ENCODE measurements at places on chromosomes 6 and 20.

DNA sequence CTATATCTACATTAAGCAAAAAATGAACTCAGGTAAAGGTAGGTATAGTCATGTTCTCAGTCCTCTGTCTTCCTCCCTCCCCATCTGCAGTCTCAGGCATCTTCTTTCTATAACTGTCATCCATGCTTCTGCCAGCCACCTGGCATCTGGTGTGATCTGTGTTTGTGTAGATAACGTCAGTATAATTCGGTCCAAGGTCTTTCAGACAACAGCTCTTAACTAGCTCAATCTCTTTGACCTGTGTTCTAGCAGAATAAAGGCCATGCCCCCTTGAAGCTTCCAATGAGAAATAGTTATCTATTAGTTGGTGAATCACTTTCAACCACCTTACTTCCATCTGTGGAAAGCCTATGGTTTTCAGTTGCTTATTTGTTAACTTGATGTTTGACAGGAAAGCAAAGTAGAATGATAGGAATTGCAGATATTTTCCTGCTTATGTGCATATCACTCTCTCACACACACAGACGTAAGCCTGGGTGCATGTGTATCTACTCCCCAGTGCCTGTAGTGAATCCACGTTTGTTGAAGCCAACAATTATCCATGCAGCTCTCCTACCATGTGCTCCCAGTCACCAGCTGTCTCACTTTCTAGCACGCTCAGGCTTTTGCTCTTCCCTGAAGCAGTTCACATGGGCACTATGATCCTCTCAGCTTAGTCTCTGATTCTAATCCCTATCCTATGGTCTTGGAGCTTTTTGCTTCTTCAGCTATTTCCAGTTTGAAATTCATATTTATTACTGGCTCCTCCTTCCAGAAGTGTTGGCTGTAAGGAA is 433.7 kb upstream of the MANEA start:
- no peak for DNase-seq
- no peaks in the 10 kb centered on the region for H3K4me1 ChIP-seq
- no peak overlapping the region for H3K4me3 ChIP-seq

- H3K4me1 ChIP-seq = no peaks in the 10 kb centered on the region
- peak; percentile 57 for DNase-seq
- no peak overlapping the region for H3K4me3 ChIP-seq
- H3K36me3 ChIP-seq = no peaks in the 10 kb centered on the region
- H3K27ac ChIP-seq = peak overlapping the region; percentile 50
- no peaks in the 10 kb centered on the region for H3K27me3 ChIP-seq
Observed at GRCh38 chr6:135922174-135922573, 70.7 kb downstream of the PDE7B start.

DNA sequence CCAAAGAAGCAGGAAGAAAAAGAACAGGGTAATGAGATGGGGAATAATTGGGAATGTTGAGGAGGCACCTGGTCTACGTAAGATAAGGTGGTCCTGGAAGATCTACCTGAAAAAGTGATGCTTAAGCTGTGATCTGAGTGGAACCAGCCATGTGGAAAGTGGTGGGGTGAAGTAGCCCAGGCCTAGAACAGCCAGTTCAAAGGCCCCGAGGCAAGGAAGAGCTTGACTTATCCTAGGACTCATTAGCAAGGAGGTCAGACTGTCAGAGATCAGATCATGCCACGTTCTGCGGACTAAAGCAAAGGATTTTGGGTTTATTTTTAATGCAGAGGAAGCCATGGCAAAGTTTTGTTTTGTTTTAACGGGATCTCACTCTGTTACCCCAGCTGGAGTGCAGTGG is 5.1 kb downstream of the SYCP2L start:
- H3K36me3 ChIP-seq = no peaks in the 10 kb centered on the region
- H3K4me1 ChIP-seq = peaks cover 2% of the 10 kb centered on the region
- no peak overlapping the region for H3K27ac ChIP-seq
- DNase-seq = no peak
- H3K4me3 ChIP-seq = no peak overlapping the region

- H3K36me3 ChIP-seq = no peaks in the 10 kb centered on the region
- DNase-seq = no peak
- H3K27me3 ChIP-seq = no peaks in the 10 kb centered on the region
- H3K4me3 ChIP-seq = no peak overlapping the region
- peaks cover 18% of the 10 kb centered on the region for H3K4me1 ChIP-seq
- no peak overlapping the region for H3K27ac ChIP-seq
Observed at GRCh38 chr20:50813801-50814200, 18.9 kb downstream of the BCAS4 start.

DNA sequence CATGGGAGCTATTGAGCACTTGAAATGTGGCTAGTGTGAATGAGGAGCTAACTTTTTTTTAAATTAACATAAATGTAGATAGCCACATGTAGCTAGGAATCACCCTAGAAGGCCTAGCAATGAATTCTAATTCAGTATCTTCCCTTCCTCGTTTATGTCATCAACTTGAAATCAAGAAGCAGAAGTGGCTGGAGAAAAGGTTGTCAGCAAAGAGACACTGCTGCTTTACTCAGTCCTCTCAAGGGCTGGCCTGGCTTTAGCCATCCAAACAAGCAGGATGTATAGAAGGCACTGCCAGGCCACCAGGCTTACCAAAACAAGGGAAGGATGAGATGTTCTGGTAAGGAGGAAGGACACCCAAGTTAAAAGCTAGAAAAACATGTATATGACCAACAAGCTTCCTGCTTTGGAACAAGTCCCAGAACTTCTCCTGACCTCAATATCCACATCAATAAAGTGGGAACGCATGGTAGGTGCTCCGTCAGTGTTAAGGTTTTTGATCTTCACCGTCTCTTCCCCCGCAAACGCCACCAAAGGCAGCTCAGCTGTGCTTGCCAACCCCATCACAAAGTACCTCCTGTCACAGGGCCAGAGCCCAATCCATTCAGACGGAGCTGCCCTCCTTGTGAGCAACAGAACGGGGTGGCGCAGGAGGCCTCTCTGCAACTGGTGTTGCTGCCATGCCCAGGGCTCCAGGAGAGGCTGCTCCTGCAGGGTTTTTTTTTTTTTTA is 235.8 kb upstream of the RIN2 start:
- H3K4me1 ChIP-seq = peaks cover 10% of the 10 kb centered on the region
- H3K27me3 ChIP-seq = no peaks in the 10 kb centered on the region
- H3K4me3 ChIP-seq = no peak overlapping the region
- no peaks in the 10 kb centered on the region for H3K36me3 ChIP-seq
- no peak for DNase-seq

DNA sequence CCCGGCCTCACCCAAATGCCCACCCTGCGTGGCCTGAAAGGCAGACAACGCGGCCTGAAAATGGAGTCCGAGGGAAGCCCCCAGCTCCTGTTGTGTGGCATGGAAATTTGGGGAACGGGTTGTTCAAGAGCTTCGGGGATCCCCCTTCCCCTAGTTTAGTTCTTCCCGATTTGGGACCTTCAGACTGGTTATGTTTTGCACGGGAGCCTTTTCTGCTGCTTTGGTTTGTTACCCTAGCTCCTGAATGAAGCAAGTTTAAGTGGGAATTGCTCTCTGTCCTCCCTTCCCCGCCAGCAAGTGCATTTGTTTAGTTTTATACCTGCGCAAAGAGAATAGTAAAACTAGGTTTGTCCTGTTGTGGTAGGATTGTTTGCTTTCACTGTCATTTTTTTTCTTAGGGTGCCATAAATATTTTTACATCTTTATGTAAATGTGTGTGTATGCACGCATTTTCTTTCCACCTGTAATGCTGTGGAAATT is 604 bp downstream of the SH3BGRL2 start:
- H3K27ac ChIP-seq = peak overlapping the region; percentile 85
- peak overlapping the region; percentile 72 for H3K4me3 ChIP-seq
- peaks cover 38% of the 10 kb centered on the region for H3K4me1 ChIP-seq
- no peak for DNase-seq
- peaks cover 15% of the 10 kb centered on the region for H3K27me3 ChIP-seq
- H3K36me3 ChIP-seq = no peaks in the 10 kb centered on the region

DNA sequence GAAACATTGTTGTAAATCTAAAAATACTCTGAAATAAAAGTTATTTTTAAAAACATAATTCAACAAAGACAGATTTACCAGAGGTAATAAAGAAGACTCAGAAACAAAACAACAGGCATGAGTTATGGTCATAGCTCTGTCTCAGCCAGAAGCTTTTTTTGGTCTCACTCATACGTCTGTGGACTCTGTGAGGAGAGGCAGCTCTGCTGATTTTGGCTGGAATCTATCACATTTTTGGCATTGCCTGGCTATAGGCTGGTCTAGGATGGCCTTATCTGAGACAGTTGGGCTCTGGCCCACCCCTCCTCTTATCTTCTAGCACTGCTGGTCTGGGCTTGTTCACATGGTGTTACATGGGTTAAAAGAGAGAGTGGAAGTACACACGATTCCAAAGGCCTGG is 514.0 kb upstream of the BTBD3 start:
- H3K27ac ChIP-seq = no peak overlapping the region
- H3K27me3 ChIP-seq = no peaks in the 10 kb centered on the region
- H3K4me3 ChIP-seq = no peak overlapping the region
- no peaks in the 10 kb centered on the region for H3K36me3 ChIP-seq
- no peak for DNase-seq

All from stomach (tissue), 19 donors.